NCI-H524 (cell line): ENCODE measurements at places on chromosomes 7 and 10.

GRCh38 chr7:33757563-33758165 is 147.7 kb upstream of the BMPER start:
- DNase-seq, result peak; percentile 44

DNA sequence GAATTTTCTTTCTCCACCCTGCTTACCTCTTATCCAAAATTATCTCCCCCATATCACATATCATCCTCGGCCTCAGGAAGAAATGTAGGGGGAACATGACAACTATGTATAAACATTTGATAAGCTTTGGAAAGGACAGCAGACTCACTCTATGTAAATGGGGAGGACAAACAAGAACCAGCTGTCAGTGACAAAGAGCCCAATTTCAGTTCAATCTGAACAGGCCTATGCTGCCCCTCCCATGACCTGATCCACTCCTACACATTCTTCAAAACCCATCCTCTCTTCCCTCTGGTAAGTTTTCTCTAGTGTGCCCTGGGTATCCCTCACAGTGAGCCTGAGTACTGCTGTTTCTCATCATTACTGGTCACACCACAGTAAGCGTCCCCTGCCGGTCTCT is 20.8 kb downstream of the FZD9 start:
- DNase-seq, result no peak

- no peak for DNase-seq
Observed at GRCh38 chr10:129677377-129677927, 210.4 kb downstream of the MGMT start.

DNA sequence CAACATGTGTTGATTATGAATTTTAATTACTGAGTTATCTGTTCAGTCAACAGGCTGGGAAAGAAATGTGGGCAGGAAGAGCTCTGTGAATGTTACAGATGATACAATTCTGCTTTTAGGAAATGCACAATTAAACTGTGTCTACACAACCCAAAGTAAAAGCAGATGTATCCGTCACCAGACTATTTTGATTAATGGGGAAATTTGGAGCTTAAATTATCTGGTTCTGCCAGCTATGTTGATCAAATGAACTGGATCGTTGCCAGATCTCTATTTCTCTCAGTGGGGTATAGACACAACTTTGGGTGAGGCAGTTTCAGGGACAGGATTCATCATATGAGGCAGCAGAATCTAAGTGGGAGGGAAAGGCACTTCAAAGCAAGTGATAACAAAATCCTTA is 136.5 kb downstream of the NEUROD6 start:
- no peak for DNase-seq

- DNase-seq, result no peak
Observed at GRCh38 chr10:92757711-92758104, 68.0 kb downstream of the HHEX start.

- no peak for DNase-seq
Observed at GRCh38 chr7:37141742-37142141, 306.9 kb downstream of the ELMO1 start.

DNA sequence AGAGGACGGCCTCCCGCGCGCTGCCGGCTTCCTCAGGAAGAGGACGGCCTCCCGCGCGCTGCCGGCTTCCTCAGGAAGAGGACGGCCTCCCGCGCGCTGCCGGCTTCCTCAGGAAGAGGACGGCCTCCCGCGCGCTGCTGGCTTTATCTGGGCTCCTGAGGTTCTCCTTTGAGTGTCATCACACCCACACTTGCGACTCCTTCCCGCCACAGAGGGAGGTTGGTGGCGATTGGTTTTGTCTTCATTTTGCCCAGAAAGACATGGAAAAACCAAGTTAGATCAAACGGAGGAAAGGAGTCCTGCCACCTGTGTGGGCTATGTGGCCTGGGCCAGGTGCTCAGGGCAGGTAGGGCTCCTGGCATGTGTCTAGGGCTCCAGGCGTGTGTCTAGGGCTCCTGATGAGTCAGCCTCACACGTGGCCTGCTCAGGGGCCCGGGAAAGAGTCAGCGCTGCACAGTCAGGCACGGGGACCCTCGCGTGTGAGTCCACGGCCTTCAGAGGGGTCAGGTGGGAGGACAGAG is 138.0 kb downstream of the VIPR2 start:
- no peak for DNase-seq

- no peak for DNase-seq
Observed at GRCh38 chr7:46660402-46660980, 739.4 kb upstream of the IGFBP3 start.

DNA sequence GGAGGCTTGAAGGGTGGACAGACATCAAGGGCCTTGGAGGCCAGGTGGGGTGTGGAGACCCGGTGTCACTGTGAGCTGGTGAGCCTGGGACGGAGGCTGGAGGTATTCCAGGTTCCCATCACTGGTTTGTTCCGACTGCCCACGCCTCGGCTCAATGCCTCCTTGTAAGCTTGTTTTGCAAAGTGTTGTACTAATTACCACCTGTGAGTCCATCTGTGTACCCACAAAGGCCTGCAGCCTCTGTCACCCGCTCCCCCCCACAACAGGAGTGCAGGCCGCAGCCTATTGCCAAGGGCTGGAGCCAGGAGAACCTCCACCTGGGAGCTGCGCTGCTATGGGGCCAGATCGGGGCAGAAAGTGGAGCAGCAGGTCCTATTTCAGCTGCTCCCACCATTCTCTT is 521.8 kb upstream of the DPP6 start:
- DNase-seq, result no peak

- DNase-seq, result no peak
Observed at GRCh38 chr10:45500798-45501197, 126.8 kb downstream of the ALOX5 start.

DNA sequence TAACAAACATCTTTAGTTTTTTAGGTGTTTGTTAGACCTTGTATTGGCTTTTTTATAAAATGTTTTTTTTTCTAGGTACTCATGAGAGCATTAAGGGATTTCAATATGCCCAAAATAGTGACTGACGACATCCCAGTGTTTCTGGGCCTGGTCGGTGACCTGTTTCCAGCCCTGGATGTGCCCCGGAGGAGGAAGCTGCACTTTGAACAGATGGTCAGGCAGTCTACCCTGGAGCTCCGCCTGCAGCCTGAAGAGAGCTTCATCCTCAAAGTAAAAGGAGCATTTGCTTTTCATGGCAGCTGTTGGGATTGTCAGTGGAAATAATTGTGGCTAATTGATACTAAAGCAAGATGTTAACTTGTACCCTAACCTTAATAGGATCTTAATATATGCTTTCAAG is 161.5 kb downstream of the DNAH11 start:
- DNase-seq, result peak; percentile 73

- no peak for DNase-seq
Observed at GRCh38 chr7:51090411-51090810, 226.2 kb downstream of the COBL start.

- DNase-seq, result no peak
Observed at GRCh38 chr7:115032715-115033703, 111.1 kb downstream of the MDFIC start.

GRCh38 chr10:68597407-68597806 is 37.3 kb downstream of the TET1 start:
- DNase-seq, result no peak

DNA sequence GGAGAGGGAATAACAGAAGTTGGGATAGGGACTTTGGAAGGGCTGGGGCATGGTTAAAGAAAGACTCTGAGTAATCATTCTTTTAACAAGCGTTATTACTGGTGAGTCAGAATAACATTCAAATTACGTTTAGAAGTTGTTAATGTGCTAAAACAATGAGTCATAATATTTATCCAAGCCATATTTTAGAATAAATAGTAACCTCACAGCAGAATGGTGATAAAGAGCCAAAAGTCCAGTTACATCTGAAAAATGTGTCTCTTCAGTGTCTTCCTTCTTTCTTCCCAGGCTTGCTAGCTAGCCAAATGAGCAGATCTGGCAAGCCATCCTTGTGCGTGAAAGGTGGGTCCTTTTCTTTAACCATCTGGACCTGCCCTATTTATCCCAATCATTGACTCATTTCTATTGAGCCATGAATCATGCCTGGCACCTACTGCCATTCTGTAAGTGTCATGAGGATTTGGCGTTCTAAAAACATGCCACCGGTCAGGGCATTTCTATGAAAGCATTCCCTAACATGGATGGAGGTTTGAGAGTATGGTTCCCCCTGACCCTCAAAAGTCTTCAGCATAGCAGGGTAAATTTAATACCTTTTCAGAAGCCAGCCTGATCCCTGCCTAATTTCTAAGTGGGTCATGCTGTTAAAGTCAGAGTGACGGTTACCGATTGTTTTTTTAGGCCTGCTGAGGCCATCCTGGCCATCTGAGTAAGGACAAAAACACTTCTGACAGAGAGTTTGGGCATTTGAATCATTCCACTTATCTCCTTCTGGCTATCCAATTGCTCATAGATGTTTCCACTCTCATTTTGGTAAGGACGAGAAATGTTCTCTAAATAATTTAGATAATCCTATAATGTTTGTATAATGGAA is 26.9 kb downstream of the MYPN start:
- DNase-seq, result no peak
